MM.1S (cell line): ENCODE measurements at places on chromosomes 16 and 17.

DNA sequence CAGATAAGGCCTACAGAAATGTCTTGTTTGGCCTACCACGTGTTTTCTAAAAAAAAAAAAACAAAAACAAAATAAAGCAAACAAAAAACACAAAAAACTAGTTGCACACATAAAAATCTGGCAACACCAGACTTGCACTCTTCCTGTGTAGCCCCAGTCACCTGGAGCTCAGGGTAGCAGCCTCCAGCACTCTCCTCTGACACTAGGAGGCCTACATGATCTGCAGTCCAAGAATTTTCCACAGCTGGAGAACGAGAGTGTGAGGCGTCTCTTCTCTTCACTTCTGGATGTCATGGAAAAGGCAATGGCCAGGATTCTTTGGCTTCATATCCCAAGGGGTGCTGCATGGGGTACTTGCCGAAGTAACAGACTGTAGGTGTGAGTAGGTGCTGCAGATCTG, 310.2 kb upstream of the SALL1 start:
- H3K36me3 ChIP-seq = no peaks in the 10 kb centered on the region
- H3K4me1 ChIP-seq = no peaks in the 10 kb centered on the region
- no peak for DNase-seq
- H3K4me3 ChIP-seq = no peak overlapping the region

- H3K27ac ChIP-seq = no peak overlapping the region
- H3K4me1 ChIP-seq = no peaks in the 10 kb centered on the region
- H3K27me3 ChIP-seq = no peaks in the 10 kb centered on the region
- no peaks in the 10 kb centered on the region for H3K36me3 ChIP-seq
- no peak overlapping the region for H3K4me3 ChIP-seq
Observed at GRCh38 chr16:59148769-59149155, 414.6 kb upstream of the GOT2 start.

GRCh38 chr17:7217113-7217987, 2.3 kb downstream of the DLG4 start:
- H3K4me1 ChIP-seq = peaks cover 24% of the 10 kb centered on the region
- no peak overlapping the region for H3K27ac ChIP-seq
- no peaks in the 10 kb centered on the region for H3K36me3 ChIP-seq
- DNase-seq = no peak

DNA sequence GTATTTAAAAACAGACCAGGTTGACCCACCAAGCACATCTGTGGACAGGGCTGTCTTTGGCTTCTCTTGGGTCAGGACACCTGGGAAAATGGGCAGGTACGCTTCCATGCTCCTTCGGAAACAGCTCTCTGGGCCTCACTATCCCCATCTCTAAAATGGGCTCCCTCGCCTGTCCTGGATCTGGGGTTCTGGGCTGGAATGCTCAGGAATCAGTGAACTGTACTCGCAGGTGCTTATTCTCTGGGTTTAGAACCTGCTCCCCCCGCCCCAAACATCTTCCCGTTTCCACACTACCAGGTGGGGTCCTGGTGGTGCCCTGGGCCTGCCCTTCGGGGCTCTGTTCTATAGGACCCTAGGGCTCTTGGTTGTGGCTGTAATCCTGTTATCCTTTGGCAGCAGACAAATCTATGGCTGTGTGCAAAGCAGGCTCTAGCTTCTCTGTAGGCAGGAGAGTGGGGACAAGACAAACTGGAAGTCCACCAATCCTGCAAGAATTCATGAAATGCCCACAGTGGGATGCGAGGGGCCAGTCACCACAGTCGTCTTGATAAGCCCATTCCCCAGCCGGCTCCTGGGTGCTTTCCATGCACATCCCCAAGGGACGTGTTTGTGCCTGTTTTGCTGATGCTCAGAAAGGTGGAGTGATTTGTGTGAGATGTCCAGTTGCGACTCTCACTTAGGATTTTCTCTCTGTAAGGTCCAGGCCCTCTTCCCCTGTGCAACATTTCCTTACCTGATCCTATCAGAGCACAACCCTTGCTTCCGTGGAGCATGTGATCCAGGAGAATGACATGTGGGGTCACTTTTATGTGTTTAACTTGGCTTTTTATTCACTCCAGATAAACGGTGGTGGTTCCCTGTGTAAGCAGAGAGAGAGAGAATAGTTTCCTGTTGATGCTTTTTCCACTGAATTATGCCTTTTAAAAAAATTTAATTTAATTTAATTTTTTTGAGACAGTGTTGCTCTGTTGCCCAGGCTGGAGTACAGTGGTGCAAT, 37.2 kb downstream of the HAPSTR1 start:
- H3K27ac ChIP-seq = no peak overlapping the region
- no peaks in the 10 kb centered on the region for H3K36me3 ChIP-seq
- no peaks in the 10 kb centered on the region for H3K27me3 ChIP-seq
- peaks cover 6% of the 10 kb centered on the region; the same call in 1 of the 2 replicates for H3K4me1 ChIP-seq
- no peak overlapping the region for H3K4me3 ChIP-seq

DNA sequence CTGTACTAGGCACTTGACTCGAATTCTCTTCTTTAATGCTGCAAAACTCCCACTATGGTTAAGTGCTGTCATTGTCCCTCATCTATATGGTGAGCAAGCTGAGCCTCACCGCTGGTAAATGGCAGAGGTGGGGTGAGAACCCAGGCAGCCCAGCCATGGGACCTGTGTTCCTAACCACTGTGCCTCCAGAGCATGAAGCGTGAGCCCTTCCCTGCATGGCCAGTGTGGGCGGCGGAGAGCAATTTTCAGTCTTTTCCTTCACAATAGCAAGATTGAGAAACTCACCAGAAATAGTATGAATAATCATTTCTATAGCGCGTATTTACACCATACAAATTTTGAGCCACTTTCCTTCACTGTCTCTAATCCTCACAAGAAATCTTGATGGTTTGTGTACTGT, 9.2 kb downstream of the BFAR start:
- no peaks in the 10 kb centered on the region for H3K4me1 ChIP-seq
- no peaks in the 10 kb centered on the region for H3K27me3 ChIP-seq
- no peak overlapping the region for H3K4me3 ChIP-seq

GRCh38 chr17:57943140-57943539, 12.1 kb downstream of the CUEDC1 start:
- H3K27ac ChIP-seq = no peak overlapping the region
- peaks cover 27% of the 10 kb centered on the region for H3K27me3 ChIP-seq
- no peak for DNase-seq
- H3K4me1 ChIP-seq = peaks cover 50% of the 10 kb centered on the region
- H3K36me3 ChIP-seq = no peaks in the 10 kb centered on the region

DNA sequence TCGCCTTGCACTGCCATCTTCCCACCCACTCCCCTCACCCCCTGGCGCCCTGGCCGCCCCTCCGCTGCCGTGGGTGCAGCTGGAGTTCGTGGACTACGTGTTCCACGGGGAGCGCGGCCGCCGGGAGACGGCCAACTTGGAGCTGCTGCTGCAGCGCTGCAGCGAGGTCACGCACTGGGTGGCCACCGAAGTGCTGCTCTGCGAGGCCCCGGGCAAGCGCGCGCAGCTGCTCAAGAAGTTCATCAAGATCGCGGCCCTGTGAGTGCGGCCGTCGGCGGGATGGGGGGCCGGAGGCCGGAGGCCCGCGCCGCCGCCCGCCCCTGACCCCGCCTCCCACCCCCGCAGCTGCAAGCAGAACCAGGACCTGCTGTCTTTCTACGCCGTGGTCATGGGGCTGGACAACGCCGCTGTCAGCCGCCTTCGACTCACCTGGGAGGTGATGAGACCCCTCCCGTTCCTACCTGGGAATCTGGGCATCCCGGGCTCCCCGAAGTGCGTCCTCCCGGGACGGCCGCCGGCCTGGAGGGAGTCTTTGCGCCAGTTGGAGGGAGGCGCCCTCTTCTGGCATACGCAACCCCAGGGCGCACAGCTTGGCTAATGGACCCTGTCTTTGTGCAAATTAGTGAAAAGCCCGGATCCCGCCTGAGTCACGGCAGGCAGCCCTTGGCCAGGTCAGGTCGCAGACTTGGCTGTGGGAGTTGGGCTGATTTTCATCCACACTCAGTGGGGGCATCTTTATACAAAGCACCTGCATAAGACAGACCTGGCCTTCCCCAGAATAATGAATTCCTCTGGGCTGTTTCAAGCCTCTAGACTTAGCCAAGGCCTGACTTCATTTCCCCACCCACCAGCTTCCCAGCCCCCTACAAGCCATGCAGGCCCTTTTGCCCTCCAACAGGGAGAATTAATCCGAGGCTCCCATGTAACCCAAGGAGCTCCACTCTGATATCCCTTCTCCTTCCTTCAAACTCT, 14.3 kb downstream of the RAPGEFL1 start:
- peak overlapping the region; percentile 77 for H3K4me3 ChIP-seq
- H3K27ac ChIP-seq = no peak overlapping the region
- peaks cover 15% of the 10 kb centered on the region for H3K4me1 ChIP-seq
- peak; percentile 75 for DNase-seq
- H3K36me3 ChIP-seq = no peaks in the 10 kb centered on the region

GRCh38 chr16:29825145-29826044, 5.1 kb downstream of the MVP start:
- no peak overlapping the region for H3K4me3 ChIP-seq
- DNase-seq = peak; percentile 51

GRCh38 chr17:66835476-66835875, 559 bp downstream of the CACNG5 start:
- H3K27me3 ChIP-seq = no peaks in the 10 kb centered on the region
- no peaks in the 10 kb centered on the region for H3K4me1 ChIP-seq
- H3K4me3 ChIP-seq = no peak overlapping the region

- no peaks in the 10 kb centered on the region for H3K27me3 ChIP-seq
- H3K27ac ChIP-seq = no peak overlapping the region
- no peak overlapping the region for H3K4me3 ChIP-seq
- no peaks in the 10 kb centered on the region for H3K4me1 ChIP-seq
Observed at GRCh38 chr16:27670071-27670810, 120.3 kb downstream of the KATNIP start.

GRCh38 chr17:40604327-40605080, 39.2 kb upstream of the CCR7 start:
- no peak for DNase-seq
- H3K27me3 ChIP-seq = no peaks in the 10 kb centered on the region
- no peak overlapping the region for H3K4me3 ChIP-seq
- H3K36me3 ChIP-seq = no peaks in the 10 kb centered on the region
- H3K4me1 ChIP-seq = no peaks in the 10 kb centered on the region

DNA sequence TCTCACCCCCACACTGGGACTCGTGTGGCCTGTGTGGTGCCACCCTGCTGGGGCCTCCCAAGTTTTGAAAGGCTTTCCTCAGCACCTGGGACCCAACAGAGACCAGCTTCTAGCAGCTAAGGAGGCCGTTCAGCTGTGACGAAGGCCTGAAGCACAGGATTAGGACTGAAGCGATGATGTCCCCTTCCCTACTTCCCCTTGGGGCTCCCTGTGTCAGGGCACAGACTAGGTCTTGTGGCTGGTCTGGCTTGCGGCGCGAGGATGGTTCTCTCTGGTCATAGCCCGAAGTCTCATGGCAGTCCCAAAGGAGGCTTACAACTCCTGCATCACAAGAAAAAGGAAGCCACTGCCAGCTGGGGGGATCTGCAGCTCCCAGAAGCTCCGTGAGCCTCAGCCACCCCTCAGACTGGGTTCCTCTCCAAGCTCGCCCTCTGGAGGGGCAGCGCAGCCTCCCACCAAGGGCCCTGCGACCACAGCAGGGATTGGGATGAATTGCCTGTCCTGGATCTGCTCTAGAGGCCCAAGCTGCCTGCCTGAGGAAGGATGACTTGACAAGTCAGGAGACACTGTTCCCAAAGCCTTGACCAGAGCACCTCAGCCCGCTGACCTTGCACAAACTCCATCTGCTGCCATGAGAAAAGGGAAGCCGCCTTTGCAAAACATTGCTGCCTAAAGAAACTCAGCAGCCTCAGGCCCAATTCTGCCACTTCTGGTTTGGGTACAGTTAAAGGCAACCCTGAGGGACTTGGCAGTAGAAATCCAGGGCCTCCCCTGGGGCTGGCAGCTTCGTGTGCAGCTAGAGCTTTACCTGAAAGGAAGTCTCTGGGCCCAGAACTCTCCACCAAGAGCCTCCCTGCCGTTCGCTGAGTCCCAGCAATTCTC, 27.4 kb downstream of the STH start:
- H3K36me3 ChIP-seq = no peaks in the 10 kb centered on the region
- no peaks in the 10 kb centered on the region for H3K4me1 ChIP-seq
- DNase-seq = no peak
- H3K4me3 ChIP-seq = no peak overlapping the region
- H3K27me3 ChIP-seq = no peaks in the 10 kb centered on the region

DNA sequence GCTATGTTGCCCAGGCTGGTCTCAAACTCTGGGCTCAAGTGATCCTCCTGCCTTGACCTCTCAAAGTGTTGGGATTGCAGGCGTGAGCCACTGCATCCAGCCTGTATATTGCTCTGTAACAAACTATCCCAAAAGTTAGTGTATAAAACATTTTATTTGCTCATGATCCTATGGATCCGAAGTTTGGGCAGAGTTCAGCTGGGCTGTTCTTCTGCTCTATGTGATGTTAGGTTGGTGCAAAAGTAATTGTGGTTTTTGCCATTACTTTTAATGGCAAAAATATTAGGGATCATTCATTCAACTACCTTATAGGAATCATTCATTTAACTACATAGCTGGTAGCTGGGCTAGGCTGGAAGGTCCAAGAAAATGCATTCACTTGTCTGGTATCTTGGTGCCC, 12.8 kb upstream of the WFIKKN2 start:
- no peak overlapping the region for H3K27ac ChIP-seq
- no peaks in the 10 kb centered on the region for H3K27me3 ChIP-seq
- H3K4me1 ChIP-seq = peaks cover 20% of the 10 kb centered on the region
- no peak overlapping the region for H3K4me3 ChIP-seq
- H3K36me3 ChIP-seq = no peaks in the 10 kb centered on the region
- no peak for DNase-seq

DNA sequence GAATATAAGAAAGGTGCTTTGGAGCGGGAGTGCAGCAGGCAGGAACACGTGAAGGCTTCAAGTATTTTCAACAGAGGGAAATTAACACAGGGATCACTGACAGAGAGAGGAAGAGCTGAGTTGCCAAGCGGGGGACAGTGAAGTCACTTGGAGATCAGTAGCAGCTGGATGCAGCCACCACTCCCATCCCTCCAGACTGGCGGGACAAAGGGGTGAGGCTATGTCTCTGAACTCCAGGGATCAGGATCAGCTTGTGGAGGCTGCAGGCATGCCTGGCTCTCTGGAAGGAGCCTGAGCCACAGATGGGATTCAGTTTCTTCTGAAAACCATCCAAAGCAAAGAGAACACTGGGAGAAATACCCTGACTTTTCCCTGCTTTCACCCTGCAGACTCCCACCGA, 113.7 kb upstream of the IRX3 start:
- no peak overlapping the region for H3K27ac ChIP-seq
- DNase-seq = no peak
- no peaks in the 10 kb centered on the region for H3K36me3 ChIP-seq

GRCh38 chr16:22235839-22236745, 30.0 kb downstream of the EEF2K start:
- DNase-seq = no peak
- H3K27ac ChIP-seq = no peak overlapping the region
- no peaks in the 10 kb centered on the region for H3K27me3 ChIP-seq
- H3K4me3 ChIP-seq = no peak overlapping the region
- H3K36me3 ChIP-seq = no peaks in the 10 kb centered on the region
- peaks cover 11% of the 10 kb centered on the region for H3K4me1 ChIP-seq

DNA sequence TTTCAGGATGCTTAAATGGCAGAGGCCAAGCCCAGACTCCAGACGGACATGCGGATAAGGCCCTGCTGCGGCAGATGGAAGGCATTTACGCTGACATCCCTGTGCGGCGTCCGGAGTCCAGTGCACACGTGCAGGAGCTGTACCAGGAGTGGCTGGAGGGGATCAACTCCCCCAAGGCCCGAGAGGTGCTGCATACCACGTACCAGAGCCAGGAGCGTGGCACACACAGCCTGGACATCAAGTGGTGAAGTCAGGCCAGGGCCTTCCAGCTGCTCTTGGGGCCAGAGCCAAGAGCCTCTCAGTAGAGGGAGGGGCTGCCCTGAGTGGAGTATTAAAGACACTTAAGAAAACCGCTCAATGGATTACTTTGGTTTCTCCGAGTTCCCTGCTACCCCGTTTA, 29.4 kb downstream of the NARF start:
- peaks cover 20% of the 10 kb centered on the region for H3K4me1 ChIP-seq
- H3K27me3 ChIP-seq = no peaks in the 10 kb centered on the region
- no peak overlapping the region for H3K4me3 ChIP-seq
- H3K27ac ChIP-seq = no peak overlapping the region
- DNase-seq = no peak
- peaks cover 2% of the 10 kb centered on the region; the same call in 1 of the 2 replicates for H3K36me3 ChIP-seq
